Large intestine (tissue), 12 donors: ENCODE measurements at places on chromosomes 2 and 18. TPM values are rescaled to one million over a fixed set of nuclear protein-coding genes. Genes with fewer than 3 reads are reported as not detected.
A peak's percentile ranks its signal among the peaks of the same experiment; 100 is the strongest.

GRCh38 chr18:75209951-75210258 is 692 bp upstream of the TSHZ1 start:
- DNase-seq = no peak
- H3K4me1 ChIP-seq = peaks cover 33% of the 10 kb centered on the region

- no peak for DNase-seq
- no peak overlapping the region for H3K4me3 ChIP-seq
- H3K27me3 ChIP-seq = no peaks in the 10 kb centered on the region
- no peaks in the 10 kb centered on the region for H3K36me3 ChIP-seq
Observed at GRCh38 chr2:140698636-140699035, 1432.2 kb downstream of the LRP1B start.

- no peak overlapping the region for H3K27ac ChIP-seq
- DNase-seq = peak; percentile 21
- H3K27me3 ChIP-seq = no peaks in the 10 kb centered on the region
- H3K4me1 ChIP-seq = peaks cover 4% of the 10 kb centered on the region
Observed at GRCh38 chr2:200471324-200471848, 38.5 kb downstream of the KCTD18 start.

MYO7B gene
- 254 TPM for polyA plus RNA-seq

DNA sequence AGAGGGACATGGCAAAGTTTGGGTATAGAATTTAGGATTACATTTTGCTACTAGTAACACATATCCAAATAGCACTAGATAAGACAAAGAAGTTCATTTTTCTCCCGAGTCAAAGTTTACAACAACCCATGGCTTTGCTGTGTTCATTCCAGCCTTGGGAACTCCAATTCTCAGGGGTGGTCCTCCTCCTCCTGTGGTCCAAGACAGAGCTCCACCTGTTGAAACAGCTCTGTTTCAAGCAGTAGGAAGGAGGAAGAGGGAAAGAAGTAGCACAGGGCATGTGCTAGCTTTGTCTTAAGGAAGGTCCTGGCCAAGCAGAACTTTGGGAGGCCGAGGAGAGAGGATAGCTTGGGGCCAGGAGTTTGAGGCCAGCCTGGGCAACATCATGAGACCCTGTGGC is 113.8 kb upstream of the SIX2 start:
- H3K4me3 ChIP-seq = no peak overlapping the region
- no peaks in the 10 kb centered on the region for H3K4me1 ChIP-seq
- DNase-seq = no peak
- no peaks in the 10 kb centered on the region for H3K36me3 ChIP-seq
- peaks cover 9% of the 10 kb centered on the region for H3K27me3 ChIP-seq

DNA sequence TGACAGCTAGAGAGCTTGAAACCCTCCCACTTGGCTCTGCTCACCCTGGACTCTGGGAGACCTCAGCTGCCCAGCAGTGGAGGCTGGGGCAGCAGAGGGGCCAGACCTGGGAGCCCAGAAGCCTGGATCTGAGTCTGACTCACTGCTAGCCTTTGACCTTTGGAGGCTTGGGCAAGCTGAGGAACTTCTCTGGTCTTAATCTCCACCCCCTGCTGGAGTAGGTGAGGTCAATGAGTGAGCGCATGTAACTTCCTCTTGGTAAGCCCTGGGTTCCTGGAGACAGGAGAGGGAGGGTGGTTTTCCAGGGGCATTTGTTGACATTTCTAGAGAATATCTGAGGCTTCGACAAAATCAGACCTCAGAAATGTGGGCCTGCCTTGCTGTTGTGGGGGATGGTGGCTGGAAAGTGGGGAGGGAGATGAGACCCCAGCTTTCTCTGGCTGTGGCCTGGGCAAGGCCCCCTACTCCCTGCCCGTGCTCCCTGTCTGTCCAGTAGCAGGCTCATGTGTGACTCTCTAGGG is 73.0 kb upstream of the YWHAQ start:
- DNase-seq = peak; percentile 60
- peaks cover 11% of the 10 kb centered on the region for H3K4me1 ChIP-seq
- H3K36me3 ChIP-seq = no peaks in the 10 kb centered on the region
- H3K4me3 ChIP-seq = no peak overlapping the region
- H3K27ac ChIP-seq = no peak overlapping the region

GKN2 gene
- polyA plus RNA-seq = 0.10 TPM

DNA sequence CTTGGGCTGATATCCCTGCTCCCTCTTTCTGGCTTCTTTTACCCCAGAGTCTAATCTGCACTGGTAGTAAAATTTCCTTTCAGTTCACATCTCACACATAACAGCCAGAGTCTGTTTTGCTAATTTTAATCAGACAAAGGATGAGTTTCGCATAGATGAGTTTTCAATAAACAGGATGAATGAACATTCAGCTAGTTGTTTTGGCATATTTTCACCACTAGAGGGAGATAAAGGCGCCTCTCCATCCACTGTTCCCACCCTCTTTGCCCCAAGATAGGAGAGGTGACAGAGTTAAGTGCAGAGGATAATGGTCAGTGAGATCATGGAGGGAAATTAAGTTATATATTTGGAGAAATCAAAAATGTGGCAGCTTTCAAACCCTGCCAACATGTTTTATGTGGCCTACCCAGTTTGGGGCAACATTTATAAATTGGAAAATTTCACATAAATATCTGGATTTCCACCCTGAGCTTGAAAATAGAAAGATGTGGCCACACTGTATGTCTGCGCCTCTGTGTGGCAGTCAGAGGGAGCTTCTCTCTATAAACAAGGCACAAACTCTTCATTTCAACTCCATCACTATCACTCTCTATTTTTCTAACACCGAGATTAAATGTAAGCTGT is 48.5 kb upstream of the DTNA start:
- no peaks in the 10 kb centered on the region for H3K27me3 ChIP-seq
- peaks cover 8% of the 10 kb centered on the region for H3K4me1 ChIP-seq
- DNase-seq = peak; percentile 27
- no peak overlapping the region for H3K27ac ChIP-seq

VIT gene
- polyA plus RNA-seq = 0.13 TPM

DNA sequence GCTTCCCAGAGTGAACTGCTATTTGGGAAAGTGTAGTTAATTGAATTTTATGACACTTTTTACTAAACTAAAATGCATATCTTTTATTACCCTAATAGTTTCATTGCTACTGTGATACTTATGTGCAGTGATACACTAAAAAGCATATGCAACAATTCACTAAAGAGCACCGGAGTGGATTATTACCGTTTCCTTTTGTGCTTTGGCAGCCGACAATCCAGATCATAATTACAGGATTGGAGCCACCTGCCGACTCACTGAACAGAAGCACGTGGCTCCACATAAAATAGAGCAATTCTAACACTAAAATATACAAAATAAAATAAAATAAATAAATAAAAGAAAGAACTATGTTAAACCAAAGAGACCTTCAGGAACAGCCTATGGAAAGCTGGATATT is 583.4 kb downstream of the NRXN1 start:
- H3K4me3 ChIP-seq = no peak overlapping the region
- H3K27ac ChIP-seq = no peak overlapping the region
- no peaks in the 10 kb centered on the region for H3K36me3 ChIP-seq
- H3K4me1 ChIP-seq = no peaks in the 10 kb centered on the region
- no peak for DNase-seq

- no peak overlapping the region for H3K4me3 ChIP-seq
- H3K36me3 ChIP-seq = no peaks in the 10 kb centered on the region
- H3K27ac ChIP-seq = no peak overlapping the region
- no peak for DNase-seq
- no peaks in the 10 kb centered on the region for H3K4me1 ChIP-seq
- H3K27me3 ChIP-seq = no peaks in the 10 kb centered on the region
Observed at GRCh38 chr2:36708041-36708741, 11.7 kb downstream of the VIT start.

GRCh38 chr18:5972298-5972697 is 77.0 kb upstream of the TMEM200C start:
- peaks cover 31% of the 10 kb centered on the region for H3K4me1 ChIP-seq
- no peak for DNase-seq
- H3K36me3 ChIP-seq = no peaks in the 10 kb centered on the region
- no peaks in the 10 kb centered on the region for H3K27me3 ChIP-seq

DNA sequence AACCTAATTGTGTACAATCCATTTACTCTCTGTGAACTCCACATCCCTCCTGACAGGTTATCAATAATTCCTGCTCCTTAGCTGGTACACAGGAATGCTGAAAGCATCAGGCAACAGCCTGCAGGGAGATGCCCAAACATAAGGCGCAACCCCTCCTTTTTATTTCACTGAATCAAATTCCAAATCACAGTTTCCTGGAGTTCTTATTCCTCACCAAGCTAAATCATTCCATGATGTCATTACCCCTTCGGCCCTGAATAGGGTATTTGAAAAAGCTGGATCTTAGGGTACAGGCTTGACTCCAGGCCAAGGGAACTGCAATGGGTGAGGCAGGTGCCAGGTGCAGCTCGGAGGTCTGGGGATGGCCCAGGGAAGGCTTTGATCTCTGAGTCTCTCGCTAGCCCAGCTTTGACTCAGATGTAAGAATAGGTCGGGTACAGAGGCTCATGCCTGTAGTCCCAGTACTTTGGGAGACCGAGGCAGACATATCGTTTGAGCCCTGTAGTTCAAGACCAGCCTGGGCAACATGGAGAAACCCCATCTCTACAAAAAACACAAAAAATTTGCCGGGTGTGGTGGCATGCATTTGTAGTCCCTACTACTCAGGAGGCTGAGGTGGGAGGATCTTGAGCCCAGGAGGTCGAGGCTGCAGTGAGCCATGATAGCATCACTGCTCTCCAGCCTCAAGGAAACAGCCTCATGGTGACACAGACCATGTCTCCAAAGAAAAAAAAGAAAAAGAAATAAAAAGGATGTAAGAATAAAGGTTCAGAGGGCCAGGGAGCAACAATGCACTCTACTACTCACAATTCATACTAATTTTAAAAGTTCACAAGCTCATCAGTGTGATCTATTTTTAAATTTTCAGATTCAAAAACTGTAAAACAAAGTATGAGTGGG is 6.8 kb downstream of the FHL2 start:
- no peak overlapping the region for H3K27ac ChIP-seq
- H3K4me3 ChIP-seq = no peak overlapping the region
- no peaks in the 10 kb centered on the region for H3K27me3 ChIP-seq
- H3K36me3 ChIP-seq = no peaks in the 10 kb centered on the region
- H3K4me1 ChIP-seq = no peaks in the 10 kb centered on the region
- no peak for DNase-seq

REG3G gene
- polyA plus RNA-seq = 5.0 TPM

- H3K27ac ChIP-seq = no peak overlapping the region
- peak; percentile 40 for DNase-seq
- no peaks in the 10 kb centered on the region for H3K27me3 ChIP-seq
- H3K36me3 ChIP-seq = no peaks in the 10 kb centered on the region
Observed at GRCh38 chr2:152466041-152466440, 131.1 kb downstream of the FMNL2 start.

DNA sequence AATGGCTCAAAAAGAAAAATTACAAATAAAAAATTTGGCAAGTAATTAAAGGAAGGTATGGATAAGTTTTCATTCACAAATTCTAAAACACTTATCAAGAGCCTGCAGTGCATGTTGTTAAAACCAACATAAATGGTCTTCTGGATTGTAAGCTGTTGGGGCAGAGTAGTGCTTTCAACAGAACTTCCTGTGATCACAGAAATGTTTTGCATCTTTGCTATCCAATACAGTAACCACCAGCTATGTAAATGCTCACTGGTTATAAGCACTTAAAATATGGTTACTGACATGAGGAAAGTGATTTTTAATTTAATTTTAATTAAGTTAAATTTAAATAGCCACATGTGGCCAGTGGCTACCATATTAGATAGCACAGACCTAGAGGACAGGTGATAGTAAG is 133.1 kb downstream of the NBAS start:
- H3K27ac ChIP-seq = no peak overlapping the region
- peaks cover 14% of the 10 kb centered on the region for H3K36me3 ChIP-seq
- H3K4me1 ChIP-seq = no peaks in the 10 kb centered on the region
- no peak overlapping the region for H3K4me3 ChIP-seq
- no peak for DNase-seq

ACYP2 gene
- 13.5 TPM for polyA plus RNA-seq

- no peaks in the 10 kb centered on the region for H3K4me1 ChIP-seq
- no peak overlapping the region for H3K27ac ChIP-seq
Observed at GRCh38 chr2:182098648-182099047, 113.0 kb downstream of the PPP1R1C start.

DNA sequence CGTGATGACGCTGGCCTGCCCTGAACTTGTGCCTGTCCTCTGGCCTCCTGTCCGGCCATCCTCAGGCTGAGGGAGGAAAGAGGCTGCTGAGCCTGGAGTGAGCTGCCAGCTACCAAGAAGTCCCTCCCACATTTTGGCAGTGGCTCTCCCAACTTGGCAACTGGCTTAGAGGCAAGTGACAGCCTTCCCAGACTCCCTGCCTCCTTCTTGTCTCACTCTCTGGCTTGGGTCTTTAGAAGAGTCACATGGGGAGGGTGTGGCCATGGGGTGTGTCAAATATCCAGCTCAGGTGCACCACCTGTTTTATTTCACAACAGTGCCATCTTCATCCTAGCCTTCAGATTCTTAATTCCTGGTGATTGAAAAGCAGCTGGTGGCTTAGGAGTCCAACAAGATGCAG is 222.9 kb downstream of the PRKCE start:
- H3K27me3 ChIP-seq = no peaks in the 10 kb centered on the region
- no peak for DNase-seq
- H3K4me1 ChIP-seq = no peaks in the 10 kb centered on the region
- H3K4me3 ChIP-seq = no peak overlapping the region

DNA sequence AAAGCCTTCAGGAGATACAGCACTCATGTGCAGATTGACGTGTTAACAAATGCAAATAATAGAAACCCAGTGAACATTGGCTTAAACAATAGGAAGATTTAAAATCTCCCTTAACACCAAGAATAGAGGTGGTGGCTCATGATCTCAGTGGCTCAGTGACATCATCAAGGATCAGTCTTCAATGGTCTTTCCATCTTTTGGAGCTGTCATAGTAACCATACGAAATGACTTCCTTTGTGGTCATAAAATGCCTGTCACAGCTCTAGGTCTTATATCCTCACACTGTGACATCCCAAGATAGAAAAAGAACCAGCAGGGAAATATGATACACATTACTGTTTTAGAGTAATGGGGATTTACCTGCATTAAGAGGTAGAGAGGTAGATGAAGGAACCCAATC is 59.6 kb upstream of the ACKR3 start:
- H3K36me3 ChIP-seq = no peaks in the 10 kb centered on the region
- no peaks in the 10 kb centered on the region for H3K27me3 ChIP-seq
- no peak overlapping the region for H3K4me3 ChIP-seq
- no peak overlapping the region for H3K27ac ChIP-seq
- no peak for DNase-seq
- peaks cover 14% of the 10 kb centered on the region for H3K4me1 ChIP-seq

GRCh38 chr2:101419096-101419663 is 31.9 kb upstream of the CREG2 start:
- H3K36me3 ChIP-seq = no peaks in the 10 kb centered on the region
- no peaks in the 10 kb centered on the region for H3K27me3 ChIP-seq
- H3K4me1 ChIP-seq = no peaks in the 10 kb centered on the region
- H3K4me3 ChIP-seq = no peak overlapping the region

GRCh38 chr2:74714691-74715080 is 60.6 kb downstream of the SEMA4F start:
- no peak for DNase-seq
- no peaks in the 10 kb centered on the region for H3K36me3 ChIP-seq
- H3K27ac ChIP-seq = no peak overlapping the region
- H3K4me1 ChIP-seq = no peaks in the 10 kb centered on the region

E2F6 gene
- polyA plus RNA-seq = 15.3 TPM

GRCh38 chr2:226211439-226211838 is 588.2 kb downstream of the IRS1 start:
- H3K36me3 ChIP-seq = no peaks in the 10 kb centered on the region
- no peak overlapping the region for H3K4me3 ChIP-seq
- no peak for DNase-seq
- H3K27ac ChIP-seq = no peak overlapping the region
- H3K27me3 ChIP-seq = no peaks in the 10 kb centered on the region

GRCh38 chr2:144834998-144835633 is 315.2 kb upstream of the ZEB2 start:
- no peak overlapping the region for H3K4me3 ChIP-seq
- no peak for DNase-seq
- no peak overlapping the region for H3K27ac ChIP-seq
- H3K36me3 ChIP-seq = no peaks in the 10 kb centered on the region
- H3K4me1 ChIP-seq = no peaks in the 10 kb centered on the region
- H3K27me3 ChIP-seq = no peaks in the 10 kb centered on the region
